ENCODE measurements at places on chromosomes 13 and 19.
A peak's percentile ranks its signal among the peaks of the same experiment; 100 is the strongest.

GRCh38 chr19:31338069-31338776, 11.0 kb downstream of the TSHZ3 start:
- peak; percentile 66 for DNase-seq

- DNase-seq: no peak
Observed at GRCh38 chr13:22271903-22272302, 601.0 kb downstream of the FGF9 start.

GRCh38 chr19:11044431-11044830, 44.8 kb upstream of the LDLR start:
- no peak for DNase-seq

GRCh38 chr19:1577090-1577928, 9.2 kb upstream of the MEX3D start:
- DNase-seq: no peak

DNA sequence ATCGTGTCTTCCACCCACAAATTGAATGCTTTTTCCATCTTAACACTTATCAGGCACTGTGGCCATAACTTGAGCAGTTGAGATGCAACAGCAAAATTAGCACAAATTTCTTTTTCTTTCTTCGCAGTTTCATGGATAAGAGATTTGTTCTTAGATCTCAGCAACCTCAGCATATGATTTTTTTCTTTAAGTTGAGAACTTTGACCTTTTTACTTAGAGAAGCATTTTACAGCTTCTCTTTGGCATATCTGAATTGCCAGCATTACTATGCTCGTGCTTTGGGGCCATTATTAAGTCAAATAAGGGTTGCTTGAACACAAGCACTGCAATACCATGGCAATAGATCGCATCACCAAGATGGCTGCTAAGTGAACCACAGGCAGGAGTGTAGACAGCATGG, 16.1 kb downstream of the USPL1 start:
- no peak for DNase-seq

GRCh38 chr13:38902551-38902950, 88.1 kb downstream of the STOML3 start:
- no peak for DNase-seq

- peak; percentile 48 for DNase-seq
Observed at GRCh38 chr19:17965370-17966128, 1.4 kb upstream of the KCNN1 start.

DNA sequence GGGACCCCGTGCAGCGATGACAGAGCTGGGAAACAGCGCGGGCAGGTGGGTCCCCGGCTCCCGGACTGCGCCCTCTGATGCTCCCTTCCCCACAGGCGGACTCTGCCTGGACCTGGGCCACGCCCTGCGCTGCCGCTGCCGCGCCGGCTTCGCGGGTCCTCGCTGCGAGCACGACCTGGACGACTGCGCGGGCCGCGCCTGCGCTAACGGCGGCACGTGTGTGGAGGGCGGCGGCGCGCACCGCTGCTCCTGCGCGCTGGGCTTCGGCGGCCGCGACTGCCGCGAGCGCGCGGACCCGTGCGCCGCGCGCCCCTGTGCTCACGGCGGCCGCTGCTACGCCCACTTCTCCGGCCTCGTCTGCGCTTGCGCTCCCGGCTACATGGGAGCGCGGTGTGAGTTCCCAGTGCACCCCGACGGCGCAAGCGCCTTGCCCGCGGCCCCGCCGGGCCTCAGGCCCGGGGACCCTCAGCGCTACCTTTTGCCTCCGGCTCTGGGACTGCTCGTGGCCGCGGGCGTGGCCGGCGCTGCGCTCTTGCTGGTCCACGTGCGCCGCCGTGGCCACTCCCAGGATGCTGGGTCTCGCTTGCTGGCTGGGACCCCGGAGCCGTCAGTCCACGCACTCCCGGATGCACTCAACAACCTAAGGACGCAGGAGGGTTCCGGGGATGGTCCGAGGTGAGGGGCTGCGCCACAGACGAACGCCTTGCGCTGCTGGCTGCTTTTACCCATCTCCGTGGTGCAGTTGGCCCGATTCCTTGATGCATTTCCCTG, 7.8 kb upstream of the SELENOV start:
- DNase-seq: peak; percentile 87

GRCh38 chr13:37209621-37210580, 104.4 kb upstream of the CSNK1A1L start:
- no peak for DNase-seq

GRCh38 chr13:47639738-47640447, 361.2 kb downstream of the SUCLA2 start:
- DNase-seq: no peak

DNA sequence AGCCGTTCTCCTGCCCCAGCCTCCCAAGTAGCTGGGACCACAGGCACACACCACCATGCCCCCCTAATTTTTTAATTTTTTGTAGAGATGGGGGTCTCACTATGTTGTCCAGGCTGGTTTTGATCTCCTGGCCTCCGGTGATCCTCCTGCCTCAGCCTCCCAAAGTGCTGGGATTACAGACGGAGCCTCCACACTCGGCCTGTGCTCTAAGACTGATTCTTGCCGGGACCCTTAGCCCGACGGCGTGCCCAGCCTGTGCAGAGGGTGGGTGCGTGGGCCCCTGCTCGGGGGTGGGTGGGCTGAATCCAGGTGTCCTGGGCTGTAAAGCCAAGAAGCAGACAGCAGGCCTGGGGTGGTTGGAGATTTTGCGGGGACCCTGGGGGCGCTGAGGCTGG, 64.3 kb downstream of the GADD45B start:
- DNase-seq: no peak

- DNase-seq: no peak
Observed at GRCh38 chr13:30318026-30318425, 10.7 kb upstream of the KATNAL1 start.

DNA sequence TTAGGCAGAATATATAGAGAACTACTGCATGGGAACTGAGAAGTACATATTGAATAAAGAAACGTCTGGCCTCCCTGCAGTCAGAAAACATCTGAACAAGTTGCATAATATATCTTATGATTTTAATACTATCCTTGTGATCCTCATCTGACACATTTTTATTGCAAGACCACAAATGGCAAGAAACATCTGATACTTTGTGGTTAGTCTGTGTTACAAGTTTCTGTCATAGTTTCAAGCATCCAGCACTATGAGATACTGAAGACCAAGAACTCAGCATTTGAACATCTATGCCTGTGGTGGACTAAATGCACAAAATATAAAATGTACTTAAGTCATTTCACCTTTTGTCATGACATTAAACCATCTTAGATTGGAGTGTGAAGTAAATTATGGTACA, 1175.8 kb upstream of the MIR17HG start:
- DNase-seq: no peak

GRCh38 chr13:76223565-76223964, 587.4 kb downstream of the LMO7 start:
- DNase-seq: no peak

- no peak for DNase-seq
Observed at GRCh38 chr13:36068566-36068965, 62.6 kb downstream of the DCLK1 start.

DNA sequence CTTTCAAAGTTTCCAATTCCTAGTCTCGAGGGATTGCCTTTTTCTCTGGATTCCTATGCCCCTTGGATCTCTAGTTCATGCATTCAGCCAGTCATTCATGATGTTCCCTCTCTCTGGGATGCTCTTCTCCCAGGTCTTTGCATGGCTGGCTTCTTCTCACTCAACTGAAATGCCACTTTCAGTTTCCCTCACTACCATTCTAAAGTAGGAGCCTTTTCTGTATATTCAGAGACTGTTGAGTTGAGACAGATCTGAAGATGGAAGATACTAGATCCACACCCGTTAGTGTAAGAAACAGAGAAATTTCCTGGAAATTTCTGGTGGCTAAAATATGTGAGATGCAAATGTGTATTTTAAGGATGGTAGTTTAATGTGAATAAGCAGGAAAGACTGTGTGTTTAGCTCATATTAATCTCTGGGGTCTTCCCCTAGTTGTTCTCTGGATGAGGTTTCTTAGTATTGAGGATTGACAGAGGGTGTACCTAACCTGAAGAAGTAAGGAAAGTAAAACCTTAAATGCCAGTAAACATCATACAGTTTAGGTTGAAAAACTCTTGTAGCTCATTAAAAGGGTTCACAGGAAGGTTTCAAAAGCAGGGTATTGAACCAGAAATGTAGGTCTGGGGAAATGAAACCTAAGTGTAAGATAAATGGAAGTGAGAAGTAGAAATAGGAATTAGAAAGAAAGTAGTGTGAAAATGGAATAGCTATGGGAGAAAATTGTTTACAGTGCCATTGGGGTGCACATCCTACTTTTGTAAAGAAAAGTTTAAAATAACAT, 331.3 kb downstream of the NDFIP2 start:
- DNase-seq: no peak

GRCh38 chr19:53158119-53158656, 665 bp downstream of the ZNF347 start:
- DNase-seq: peak; percentile 75

GRCh38 chr13:28754698-28755545, 36.2 kb upstream of the SLC46A3 start:
- DNase-seq: peak; percentile 68

DNA sequence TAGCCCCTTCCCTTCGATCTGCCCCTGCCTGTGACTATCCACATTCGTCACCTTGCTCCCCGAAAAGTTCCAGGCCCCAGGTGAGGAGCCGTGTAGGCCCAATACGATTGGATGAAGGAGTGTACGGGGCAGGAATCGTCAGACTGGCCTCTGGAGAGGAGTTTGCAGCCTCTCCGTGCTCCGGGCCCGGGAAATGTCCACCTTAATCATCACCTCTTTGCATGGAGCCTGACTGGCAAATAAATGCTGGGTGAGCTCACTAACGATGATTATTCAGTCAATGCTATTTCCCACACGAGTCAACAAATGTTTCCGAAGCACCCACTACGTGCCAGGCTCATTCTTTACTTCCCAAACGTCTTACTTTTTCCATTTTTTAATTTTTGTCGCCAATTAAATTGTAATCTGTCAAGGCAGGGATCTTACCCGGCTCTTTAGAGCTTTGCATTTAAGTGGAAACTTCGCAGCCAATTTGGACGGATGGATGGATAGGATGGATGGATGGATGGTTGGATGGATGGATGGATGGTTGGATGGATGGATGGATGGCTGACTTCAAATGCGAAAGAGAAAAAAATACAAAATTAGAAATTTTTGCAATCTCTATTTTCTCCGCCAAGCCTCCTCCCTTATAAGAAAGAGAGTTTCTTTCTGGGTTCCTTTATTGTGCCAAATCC, 45.8 kb downstream of the TGDS start:
- DNase-seq: no peak

DNA sequence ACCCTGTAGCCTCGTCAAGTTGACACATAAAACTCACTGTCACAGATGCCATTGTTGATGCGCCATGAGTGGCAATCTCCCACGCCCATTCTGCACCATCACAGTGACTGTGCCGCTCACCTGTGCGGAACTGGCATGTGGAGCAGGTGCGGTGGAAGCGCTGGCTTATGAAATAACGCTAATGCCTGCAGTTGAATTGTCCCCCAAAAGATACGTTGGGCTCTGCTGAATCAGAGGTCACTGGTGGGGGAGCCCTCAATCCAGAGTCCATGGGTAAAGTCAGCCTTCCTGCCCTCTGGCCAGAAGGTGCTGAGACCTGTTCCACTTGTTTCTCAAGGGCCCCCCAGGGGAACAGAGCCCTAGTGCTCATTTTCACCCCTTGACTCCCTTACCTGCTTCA, 2.9 kb upstream of the ARHGEF7 start:
- no peak for DNase-seq

- no peak for DNase-seq
Observed at GRCh38 chr19:17045907-17046502, 19.4 kb upstream of the CPAMD8 start.

DNA sequence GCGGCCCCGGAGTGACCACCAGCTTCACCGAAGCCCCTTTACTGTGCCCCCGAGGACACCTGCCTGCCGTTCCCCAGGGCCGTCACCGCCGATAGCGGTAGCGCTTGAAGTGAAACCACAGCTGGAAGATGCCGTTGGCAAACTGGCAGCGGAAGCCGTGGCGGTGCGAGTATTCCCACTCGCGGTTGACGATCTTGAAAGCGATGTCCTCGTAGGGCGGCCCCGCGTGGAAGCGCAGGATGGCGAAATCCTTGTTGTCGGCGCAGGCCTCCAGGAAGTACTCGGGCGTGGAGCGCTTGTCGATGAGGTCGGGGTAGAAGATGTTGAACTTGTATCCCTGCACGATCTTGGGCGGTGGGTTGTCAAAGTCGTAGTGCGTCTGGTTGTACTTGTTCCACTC, 5.2 kb upstream of the TBXA2R start:
- DNase-seq: no peak

DNA sequence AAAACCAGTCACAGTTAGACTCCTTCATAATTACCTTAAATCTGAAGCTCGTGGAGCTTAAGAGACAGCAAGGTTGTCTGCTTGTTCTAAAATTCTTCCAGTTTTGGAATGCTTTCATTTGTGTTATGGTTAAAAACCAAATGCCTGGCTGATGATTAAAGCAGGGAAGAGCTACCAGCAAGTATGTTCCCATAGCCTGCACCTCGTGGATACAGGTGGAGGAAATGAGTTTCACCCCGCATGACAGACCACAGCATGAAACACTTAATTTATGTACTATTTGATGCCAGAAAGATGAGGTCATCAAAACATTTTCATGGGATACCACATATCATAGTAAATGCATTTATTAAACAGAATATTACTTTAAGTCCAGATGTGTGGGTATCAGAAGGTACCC, 416 bp upstream of the DOCK9 start:
- DNase-seq: no peak

- no peak for DNase-seq
Observed at GRCh38 chr19:33673258-33673875, 51.6 kb downstream of the CHST8 start.

DNA sequence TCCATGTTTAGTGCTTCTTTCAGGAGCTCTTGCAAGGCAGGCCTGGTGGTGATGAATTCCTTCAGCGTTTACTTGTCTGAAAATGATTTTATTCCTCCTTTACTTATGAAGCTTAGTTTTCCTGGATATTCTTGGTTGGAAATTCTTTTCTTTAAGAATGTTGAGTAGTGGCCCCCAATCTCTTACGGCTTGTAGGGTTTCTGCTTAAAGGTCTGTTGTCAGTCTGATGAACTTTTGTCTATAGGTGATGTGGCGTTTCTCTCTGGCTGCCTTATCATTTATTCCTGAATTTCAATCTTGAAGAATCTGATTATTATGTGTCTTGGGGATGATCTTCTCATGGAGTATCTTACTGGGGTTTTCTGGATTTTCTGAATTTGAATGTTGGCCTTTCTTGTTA, 26.0 kb downstream of the ZNF430 start:
- DNase-seq: no peak

GRCh38 chr19:3469638-3470499, 10.5 kb downstream of the SMIM24 start:
- DNase-seq: no peak
